ENCODE measurements at places on chromosomes 3 and 15.

DNA sequence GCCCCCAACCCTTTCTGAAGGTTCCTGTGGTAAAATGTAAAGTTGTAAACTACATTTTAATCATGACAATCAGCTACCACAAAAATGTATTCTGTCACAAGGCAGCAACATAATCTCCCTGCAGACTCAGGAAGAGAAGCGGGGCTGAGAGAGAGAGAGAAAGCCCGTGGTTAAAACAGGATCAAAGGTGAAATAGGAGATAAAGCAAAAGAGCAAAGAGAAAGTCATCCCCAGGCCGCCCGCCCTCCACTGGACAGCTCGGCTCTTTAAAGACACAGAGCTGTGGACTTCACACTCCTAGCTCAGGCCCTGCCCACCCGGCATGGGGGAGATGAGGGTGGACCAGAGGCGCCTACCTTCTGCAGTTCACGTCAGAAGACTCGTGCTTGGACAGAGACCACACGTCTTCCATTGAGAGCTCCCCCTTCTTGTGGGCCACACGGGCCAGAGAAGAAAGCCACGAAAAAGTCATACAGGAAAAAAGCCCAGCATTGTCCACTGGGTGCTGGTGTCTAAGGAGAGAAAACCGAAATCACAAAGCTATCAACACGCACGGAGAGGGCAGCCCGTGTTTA, 29.4 kb downstream of the ABCC5 start:
- no peak for DNase-seq

DNA sequence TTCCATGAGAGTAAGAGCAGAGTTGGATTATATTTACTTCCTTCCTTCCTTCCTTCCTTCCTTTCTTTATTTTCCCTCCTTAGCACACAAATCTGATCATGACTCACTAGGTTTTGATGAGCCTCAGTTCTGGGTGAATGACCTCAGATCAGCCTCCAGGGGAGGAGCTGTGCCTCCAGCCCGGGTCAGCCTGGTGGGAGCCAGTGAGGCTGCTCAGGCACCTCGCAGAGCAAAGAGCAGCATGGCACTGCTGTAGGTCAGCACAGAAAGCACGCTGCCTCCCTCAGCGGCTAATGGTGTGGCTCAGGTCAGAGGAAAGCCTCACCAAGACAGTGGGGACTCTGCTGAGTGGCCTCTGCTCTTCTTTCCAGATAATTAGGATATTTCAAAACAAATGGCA, 108.5 kb downstream of the SYNPR start:
- no peak for DNase-seq

DNA sequence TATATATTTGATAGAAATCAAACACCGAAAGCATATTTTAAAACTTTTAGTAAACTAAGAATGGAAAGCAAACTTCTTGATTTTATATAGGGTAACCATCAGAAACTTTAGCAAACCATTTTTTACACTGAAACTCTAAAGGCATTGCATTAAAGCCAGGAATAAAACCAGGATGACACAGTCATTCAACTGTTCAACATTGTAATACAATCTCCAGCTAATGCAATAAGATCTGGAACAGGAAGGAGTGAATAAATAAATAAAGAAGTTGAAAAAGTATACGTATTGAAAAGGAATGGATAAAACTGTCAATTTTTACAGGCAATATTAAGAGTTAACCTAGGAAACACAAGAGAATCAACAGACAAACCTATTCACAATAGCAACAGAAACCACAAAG, 181.9 kb upstream of the TTC14 start:
- no peak for DNase-seq

- no peak for DNase-seq
Measured at GRCh38 chr15:60964527-60964926, 264.6 kb downstream of the RORA start.

DNA sequence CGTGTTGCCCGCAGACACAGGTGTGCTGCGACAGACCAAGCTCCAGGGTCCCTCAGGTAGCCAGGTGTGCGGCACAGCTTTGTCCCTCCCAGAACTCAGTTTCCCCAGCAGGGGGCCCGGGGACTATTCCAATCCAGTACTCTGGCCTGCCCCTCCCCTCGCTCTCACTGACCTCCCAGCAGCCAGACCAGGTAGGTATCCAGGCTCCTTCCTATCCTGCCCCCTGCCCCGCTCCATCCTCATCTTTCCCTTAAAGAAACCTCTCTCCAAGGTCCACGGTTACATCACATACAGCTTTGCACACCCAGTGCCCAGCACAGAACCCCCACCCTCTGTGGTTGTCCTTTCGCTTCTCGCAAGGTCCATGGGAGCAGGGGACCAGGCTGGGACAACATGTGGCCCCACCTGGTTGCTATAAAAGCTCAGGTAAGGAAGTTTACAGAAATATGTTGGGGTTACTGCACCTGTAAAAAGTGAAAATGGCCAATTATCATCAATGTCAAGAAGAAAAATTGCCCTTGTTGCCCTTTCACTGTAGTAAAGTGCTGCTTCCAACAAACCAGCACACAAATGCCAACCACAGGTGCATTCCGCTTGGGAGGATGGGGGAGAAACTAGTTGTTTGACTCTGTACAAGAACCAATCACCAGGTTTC, 7.3 kb upstream of the CYP11A1 start:
- no peak for DNase-seq

- no peak for DNase-seq
Measured at GRCh38 chr3:8712045-8712907, 21.3 kb upstream of the CAV3 start.

GRCh38 chr3:169390741-169391305, 272.7 kb downstream of the MECOM start:
- no peak for DNase-seq

DNA sequence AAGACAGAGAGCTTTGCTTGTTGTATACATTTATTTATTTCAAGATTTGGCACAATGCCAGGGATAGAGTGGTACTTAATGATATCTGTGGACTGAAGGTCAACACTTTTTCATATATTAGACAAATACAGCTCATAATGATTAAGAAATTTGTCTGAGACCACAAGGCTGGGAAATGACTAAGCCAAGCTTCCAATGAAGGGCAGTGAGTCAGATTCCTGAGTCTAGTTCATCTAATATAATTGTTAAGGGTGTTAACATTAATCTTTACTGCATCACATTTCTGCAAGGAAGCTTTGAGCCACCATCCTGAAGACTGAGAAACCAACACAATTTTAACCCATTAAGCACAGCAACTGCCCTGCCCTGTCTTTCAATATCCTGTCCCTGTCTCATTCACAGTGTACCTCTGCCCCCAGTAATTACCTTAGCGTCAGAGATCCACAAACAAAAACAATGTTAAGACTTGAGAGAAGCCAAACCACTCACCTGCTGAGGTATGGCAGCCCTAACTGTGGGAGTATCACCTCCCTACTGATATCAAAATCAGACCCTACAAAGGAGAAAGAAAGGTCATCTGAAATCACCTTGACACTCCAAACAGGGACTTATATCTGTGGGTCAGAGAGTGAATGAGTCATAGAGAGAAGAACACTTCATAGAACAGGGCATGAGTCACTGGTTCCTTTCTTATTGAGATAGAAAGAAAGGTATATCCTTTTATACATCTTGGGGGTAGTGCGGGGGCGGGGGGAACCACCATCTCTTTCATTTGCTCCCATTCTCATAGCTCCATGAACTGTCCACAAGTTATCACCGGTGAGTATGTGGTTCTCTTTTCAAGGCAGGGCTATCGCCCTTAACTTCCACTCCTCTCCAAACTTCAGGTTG, 74.7 kb downstream of the MAGI1 start:
- DNase-seq, result no peak

Data from cerebellar nuclear complex (tissue), 1 donor.